ENCODE measurements at places on chromosomes 4 and X. TPM values are rescaled to one million over a fixed set of nuclear protein-coding genes. Genes with fewer than 3 reads are reported as not detected.
A peak's percentile ranks its signal among the peaks of the same experiment; 100 is the strongest.

GRCh38 chrX:63963095-63963784, 178.2 kb upstream of the ARHGEF9 start:
- no peak for DNase-seq

DNA sequence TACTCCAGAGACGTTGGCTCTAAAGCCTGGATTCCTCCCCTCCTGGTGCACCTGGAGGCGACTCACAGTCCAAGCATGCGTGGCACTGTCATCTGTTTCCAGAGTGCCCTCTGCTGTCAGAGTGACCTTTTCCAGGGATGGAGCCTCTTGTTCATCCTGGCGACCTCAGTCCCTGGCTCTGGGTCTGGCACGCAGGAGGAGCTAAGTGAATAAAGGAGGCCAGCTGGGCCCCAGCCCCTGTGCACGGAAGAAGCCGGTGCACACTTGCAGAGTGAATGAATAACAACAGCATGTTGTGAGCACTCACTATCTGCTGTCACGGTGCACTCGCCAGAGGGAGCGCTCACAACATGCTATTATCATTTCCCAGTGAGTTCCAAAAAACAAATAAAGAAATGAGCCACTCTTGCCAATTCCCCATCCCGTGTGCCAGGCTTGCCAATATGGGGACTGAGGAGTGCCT, 27.8 kb upstream of the PSAPL1 start:
- DNase-seq: peak; percentile 10

DNA sequence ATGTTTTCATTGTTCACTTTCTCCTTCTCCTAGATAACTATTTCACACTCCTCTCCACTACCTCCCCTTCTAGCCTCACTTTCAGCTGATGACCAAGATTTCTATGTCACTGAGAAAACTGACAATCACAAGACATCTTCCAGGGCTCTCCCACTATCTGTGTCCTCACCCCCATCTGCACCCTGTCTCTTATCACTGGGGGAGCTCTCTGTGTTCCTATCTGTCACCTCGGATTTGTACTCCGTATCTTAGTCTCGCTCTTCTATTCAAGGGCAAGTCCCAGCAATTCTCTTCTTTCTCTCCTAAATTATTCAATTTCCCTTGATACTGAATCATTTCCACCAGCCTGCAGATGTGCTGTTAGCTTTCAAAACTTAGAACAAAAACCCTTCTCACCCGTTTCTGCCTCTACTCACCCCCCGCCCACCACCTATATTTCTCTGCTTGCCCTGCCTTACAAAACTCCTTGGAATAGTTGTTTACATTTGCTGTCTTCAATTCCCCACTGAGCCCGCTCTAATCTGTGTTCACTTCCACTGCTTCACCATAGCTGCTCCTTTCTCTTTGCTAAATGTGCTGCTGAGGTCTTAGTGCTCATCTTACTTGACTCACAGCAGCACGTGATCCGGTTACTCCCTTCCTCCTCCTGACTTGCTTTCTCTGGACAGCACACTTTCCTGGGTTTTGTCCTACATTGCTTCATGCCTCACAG, 293.2 kb downstream of the UNC5C start:
- peak; percentile 51 for DNase-seq

Gene PFKFB1
- 0.13 TPM for total RNA-seq

DNA sequence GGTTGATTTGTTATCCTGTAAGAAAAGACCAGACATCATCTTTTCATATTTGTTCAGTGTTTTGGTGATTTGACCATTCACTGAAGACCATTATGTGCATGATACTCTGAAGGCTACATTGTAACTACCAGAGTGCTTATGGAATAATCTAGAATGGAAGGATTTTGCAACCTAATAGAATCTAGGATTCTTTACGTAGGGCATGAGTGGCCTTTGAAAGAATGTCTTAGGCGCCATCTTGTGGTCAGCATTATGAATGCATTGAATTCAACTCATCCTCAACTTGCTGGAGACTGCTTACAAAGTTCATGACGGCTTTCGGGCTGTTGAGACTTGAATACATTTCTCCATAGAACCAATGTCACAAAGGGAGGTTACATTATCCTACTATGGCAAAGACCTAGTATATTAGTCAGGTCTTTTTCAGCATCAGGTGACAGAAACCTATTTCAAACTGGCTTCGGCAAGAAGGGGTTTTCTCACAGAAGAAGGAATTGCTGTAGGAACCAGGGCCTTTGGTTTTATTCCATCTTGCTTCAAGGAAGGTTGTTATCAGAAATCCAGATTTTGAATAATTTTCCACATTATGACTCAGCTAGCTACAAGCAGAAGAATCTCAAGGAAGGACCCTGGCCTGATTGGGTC, 104.1 kb downstream of the GPAT3 start:
- DNase-seq: peak; percentile 77

DNA sequence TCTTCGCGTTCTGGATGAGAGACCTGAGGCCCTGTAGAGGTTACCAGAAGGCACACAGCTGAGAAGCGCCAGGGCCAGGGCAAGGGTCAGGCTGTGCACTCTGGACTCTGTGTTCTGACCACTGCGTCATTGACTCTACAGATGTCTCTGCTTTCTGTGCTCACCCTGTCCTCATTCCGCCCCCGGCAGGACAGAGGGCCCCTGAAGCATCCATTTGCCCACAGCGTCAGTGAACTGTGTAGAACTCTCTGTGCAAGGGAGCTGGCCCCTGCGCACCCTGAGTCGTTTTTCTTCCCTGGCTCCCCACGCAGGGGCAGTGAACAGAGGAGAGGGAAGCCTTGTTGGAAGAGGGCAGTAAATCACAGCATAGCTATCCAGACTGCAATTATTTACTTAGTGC, 6.1 kb upstream of the WAS start:
- DNase-seq: no peak

Gene RASGEF1B
- total RNA-seq: 6.8 TPM

DNA sequence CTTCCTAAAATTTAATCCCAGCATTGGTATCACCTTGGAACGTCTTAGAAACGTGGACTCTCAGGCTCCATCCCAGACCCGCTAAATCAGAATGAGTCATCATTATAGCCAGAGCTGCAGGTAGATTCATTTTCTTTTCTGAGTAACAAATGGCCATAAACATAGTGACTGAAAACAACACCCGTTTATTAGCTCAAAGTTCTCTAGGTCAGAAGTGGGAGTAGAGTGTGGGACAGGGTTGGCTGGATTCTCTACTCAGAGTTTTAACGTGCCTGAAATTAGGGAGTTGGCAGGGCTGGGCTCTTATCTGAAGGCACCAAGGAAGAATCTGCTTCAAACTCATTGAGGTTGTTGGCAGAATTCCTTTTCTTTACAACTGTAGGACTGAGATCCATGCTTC, 101.8 kb upstream of the C1QTNF7 start:
- DNase-seq: no peak

GRCh38 chr4:148259841-148260240, 182.4 kb downstream of the NR3C2 start:
- no peak for DNase-seq

Gene CLNK
- not detected for total RNA-seq

DNA sequence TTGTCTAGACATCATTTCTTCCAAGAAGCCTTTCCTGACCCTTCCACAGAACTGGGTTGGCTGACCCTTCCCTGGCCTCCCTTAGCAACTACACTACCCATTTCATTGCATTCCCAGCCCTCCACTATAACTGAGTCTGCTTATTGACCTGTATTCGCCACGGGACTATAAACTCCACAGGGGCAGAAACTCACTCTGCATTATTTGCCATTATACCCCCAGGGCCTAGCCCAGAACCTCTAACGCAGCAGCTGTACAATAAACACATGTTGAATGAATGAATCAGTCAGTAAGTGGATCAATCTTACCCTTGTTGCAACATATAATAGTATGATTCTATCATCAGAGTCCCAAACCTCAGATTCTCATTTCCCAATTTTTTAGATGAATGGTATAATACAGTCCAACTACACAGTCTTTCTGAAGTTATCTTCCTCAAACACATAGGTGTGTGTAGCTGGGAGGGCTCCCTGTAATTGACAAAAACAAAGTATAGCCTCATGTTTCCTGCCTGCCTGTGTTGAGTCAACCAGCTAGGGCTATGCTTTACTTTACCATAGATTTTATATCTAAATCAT, 209.3 kb downstream of the CHIC2 start:
- peak; percentile 61 for DNase-seq

GRCh38 chr4:95212692-95213091, 336.1 kb downstream of the UNC5C start:
- DNase-seq: no peak

Gene CRMP1
- not detected for total RNA-seq

Gene HS6ST2
- total RNA-seq: 16.8 TPM

Gene UBQLN2
- 5.8 TPM for total RNA-seq

DNA sequence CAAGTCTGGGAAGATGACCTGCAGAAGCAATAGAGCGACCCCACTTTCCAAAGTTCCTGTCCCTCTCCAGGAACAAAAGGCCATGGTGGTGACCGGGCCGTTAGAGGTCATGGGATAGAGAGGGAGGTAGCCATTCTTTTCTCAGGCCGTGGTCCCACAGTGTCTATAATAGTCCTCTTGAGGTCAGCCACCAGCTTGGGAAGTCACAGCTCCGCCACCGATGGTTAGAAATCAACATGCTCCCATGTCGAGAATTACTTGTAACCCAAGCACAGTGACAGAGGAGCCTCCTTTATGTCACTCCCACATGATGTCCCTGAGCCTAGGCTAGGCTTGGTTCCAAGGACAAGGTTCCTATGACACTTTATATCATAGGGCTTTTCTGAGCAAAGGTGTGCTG, 48.3 kb upstream of the CBR4 start:
- no peak for DNase-seq

DNA sequence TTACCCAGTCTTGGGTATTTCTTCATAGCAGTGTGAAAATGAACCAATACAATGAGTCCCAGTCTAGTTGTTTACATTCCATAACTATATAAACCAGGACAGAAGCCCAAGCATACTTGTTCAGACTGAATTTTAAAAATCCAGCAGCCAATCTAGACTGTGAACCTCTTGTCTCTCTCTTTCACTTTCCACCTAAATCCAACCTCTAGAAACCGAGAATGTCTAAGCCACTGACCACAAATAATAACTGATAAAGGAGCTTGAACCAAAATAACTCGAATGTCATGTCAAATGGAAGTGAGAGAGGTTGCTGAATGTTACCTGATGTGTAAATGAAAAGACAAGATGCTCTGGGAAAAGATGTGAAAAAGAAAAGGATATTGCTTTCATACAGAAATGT, 544.7 kb downstream of the NLGN4X start:
- DNase-seq: no peak

DNA sequence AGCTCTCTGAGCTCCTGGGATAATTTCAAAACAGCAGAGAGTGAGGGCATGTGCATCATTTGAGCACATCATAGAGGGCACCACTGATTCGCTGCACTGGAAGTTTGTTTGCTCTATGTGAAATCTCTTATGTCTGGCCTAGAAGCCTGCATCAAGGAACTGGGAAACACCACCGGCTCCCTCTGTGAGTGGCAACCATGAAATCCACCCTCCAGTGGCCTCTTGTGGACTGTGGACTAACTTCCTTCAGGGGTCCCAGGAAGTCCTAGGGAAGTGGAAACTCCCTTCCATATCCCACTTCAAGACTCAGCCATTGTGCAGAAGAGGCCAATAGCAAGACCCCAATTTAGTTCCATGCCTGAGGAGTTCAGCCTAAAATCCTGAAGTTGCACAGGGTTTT, 48.0 kb upstream of the IGFBP7 start:
- no peak for DNase-seq

DNA sequence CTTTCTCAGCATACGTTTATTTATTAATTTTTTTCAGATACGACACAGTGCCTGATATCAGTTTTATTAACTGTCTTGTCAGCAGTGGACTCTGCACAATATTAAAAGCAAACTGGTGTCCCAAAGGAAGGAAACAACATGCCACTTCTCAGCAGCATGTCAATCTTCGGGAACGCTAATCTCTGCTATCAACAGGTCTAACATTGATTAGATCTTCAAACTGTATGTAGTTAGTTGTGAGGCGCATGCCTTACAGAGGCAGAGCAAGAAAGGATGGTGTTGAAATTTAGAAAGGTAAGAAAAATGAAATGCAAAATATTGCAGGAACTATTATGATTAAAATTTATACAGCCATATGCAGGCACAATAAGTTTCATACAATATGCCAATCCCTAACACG, 233.7 kb upstream of the NDST3 start:
- no peak for DNase-seq

- DNase-seq: peak; percentile 91
Observed at GRCh38 chr4:36273276-36273675, 8.1 kb upstream of the DTHD1 start.

GRCh38 chr4:83536362-83537272, 709 bp downstream of the GPAT3 start:
- DNase-seq: no peak
